ENCODE measurements at places on chromosomes 16 and 17.

- no peak for DNase-seq
Measured at GRCh38 chr16:88777471-88778270, 7.3 kb downstream of the PIEZO1 start.

- peak; percentile 66 for DNase-seq
Measured at GRCh38 chr17:8300627-8301242, 5.5 kb upstream of the SLC25A35 start.

DNA sequence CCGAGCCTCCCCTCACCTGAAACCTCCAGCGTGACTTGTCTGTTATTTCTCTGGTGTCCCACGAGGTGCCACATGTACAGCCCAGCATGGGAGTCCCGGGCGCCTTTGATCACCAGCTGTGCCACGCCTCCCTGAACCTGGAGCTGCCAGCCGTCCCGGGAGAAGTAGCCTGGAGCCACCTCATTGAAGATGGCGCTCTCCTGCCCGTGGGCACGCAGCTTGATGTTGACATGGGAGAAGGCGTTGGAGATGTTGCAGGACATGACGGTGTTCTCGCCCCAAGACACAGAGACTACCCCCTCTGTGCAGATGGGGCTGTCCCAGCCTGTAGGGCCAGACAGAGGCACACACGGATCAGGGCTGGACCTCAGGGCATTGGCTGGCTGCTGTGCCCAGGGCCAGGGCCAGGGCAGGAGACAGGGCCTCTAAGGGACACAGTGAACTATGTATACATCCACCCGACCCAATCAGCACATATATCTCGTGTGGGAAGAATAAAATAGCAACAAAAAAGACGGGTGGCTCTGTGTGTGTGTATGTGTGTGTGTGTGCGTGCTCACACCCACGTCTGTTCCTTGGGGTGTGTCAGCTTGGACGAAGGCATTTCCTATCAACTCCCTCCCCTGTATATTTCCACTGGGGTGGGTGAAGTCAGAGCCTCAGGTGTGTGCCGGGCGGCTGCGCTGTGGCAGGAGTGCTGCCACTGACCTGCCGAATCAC is 7.3 kb upstream of the CD7 start:
- DNase-seq: no peak

- DNase-seq: no peak
Measured at GRCh38 chr17:64056269-64057005, 36.0 kb upstream of the ICAM2 start.

- no peak for DNase-seq
Measured at GRCh38 chr16:8717892-8718415, 43.5 kb downstream of the ABAT start.

DNA sequence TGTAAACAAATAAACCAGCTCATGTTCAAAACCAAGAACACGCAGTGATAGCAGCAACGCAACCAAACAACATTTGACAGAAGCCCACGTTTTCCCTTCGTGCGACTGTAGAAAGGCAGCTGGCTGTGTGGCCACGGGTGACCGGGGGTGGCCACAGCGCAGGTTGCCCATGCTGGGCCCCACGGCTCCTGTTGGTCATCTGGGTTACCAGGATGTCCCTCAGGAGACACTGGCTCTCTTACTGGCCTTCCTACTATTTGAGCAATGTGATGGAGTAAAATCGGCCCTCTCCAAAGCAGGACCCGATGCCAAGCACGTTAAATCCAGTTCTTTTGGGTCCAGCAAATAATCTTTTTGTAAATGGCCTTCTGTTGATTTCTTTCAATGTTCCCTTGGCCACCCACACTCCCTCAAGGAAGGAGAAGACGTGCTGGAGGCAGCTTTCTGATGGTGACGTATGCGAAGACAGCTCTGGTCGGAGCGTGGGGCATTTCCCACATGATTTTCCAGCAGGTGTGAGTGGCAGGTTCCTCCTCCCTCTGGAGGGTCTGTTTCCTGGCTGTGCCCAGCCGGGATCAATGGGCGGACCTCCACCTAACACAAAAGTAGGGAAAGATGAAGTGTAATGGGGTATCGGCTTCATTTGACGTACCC is 143.1 kb upstream of the CHMP6 start:
- DNase-seq: no peak

GRCh38 chr17:7356072-7356549 is 1.2 kb downstream of the TMEM95 start:
- peak; percentile 44 for DNase-seq

DNA sequence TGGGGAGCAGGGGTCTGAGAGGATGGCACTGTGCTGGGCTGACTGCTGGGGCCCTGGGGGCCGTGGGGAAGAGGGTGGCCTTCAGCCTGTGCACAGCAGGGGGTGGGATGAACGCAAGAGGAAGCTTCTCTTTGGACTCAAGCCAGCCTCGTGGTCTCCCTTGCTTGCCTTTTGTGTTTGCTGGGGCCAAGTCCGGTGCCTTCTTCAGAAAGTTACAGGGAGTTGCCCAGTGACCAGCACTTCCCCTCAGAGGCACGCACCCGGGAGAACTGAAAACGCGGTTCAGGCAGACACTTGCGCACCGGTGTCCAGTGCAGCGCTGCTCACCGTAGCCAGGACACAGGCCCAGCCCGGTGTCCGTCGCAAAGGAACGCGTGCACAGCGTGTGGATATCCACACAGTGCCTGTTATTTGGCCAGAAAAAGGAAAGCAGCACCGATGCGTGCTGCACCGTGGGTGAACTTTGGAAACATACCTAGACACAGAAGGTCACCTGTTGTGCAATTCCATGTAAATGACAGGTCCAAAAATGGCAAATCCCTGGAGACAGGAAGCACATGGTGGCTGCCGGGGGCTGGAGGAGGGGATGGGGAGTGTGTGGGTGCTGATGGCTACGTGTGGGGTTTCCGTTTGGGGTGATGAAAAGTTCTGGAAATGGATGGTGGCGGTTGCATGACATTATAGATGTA is 29.4 kb upstream of the NUDT16L1 start:
- DNase-seq: peak; percentile 18

- DNase-seq: peak; percentile 59
Measured at GRCh38 chr16:90019543-90020259, 445 bp upstream of the DBNDD1 start.

DNA sequence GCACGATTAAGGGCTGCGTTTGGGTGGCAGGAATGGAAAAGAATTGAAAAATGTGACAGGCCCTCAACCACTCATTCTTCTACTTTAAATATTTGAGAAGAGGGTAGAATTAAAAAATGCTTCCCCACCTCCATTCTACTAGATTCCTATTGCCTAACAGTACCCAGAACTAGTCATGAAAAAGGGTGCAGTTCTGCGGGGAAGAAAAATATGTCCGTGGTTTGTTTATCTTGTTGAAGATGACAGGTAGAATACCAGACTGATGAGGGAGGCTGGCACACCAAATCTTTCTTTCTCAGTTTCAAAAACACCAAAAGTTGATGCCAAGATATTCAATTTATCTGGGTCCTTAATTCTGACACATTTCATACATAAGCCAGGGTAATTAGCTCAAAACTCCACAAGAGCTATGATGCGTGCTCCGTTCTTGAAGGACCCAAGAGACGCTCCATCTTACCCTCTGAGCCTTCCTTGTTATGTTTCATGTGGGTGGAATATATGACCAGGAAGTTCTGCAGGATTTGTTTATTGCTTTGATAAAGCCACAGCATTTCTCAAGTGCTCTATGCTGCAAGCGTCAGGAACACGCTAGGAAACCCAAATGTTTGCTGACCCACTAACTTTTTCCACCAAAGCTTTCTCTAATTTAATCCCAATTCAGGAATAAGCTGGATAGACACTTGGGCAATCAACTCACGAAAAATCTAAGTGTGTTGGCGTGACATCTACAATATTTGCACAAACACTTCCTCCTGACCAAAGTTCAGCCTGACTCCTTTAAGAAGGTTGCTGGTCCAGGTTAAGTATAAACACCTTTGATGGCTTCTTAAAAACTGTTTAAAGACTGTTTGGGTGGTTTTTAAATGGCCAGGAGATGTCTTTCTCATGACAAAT is 20.6 kb upstream of the GAN start:
- no peak for DNase-seq

GRCh38 chr16:11978080-11978479 is 1.5 kb downstream of the SNX29 start:
- DNase-seq: no peak

- no peak for DNase-seq
Measured at GRCh38 chr17:77225265-77225664, 84.5 kb downstream of the SEC14L1 start.

GRCh38 chr16:5064915-5065314 is 841 bp downstream of the C16orf89 start:
- DNase-seq: no peak
